ENCODE measurements at places on chromosomes 6 and 20. TPM values are rescaled to one million over a fixed set of nuclear protein-coding genes. Genes with fewer than 3 reads are reported as not detected.

DNA sequence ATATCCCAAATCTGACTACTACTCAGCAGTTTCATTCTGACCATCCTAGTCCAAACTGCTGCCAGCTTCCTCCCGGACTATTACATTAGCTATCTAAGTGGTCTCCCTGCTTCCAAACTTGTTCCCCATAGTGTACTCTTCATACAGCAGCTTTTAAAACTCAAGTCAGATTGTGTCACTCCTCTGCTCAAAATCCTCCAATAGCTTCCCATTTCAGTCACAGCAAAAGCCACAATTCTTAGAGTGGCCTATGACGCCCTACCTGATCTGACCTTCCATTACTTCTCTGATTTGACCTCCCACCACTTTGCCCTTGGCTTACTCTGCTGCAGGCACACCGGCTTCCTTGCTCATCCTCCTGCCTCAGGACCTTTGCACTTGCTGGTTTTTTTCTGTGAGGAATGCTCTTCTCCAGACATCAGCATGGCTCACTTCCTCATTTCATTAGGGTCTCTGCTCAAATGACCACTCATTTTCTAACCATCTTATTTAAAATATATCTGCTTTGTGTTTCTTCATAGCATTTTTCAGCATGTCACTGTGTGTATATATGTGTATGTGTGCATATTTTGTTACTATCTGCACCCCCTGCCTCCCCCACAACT lies 111.1 kb upstream of the DTNBP1 start:
- DNase-seq, result no peak

DNA sequence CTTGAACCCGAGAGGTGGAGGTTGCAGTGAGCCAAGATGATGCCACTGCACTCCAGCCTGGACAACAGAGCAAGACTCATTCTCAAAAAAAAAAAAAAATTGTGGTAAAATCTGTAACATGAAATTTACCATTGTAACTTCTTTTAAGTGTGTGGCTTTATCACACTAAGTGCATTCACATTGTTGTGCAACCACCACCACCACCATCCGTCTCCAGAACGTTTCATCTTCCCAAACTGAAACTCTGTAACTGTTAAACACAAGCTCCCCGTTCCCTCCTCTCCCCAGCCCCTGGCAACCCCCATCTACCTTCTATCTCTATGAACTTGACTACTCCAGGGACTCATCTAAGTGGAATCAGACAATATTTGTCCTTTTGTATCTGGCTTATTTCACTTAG lies 29.7 kb downstream of the PDRG1 start:
- DNase-seq, result no peak

- no peak for DNase-seq
Observed at GRCh38 chr6:161105408-161105807, 113.8 kb downstream of the MAP3K4 start.

GRCh38 chr6:100382031-100382430 lies 82.7 kb downstream of the SIM1 start:
- DNase-seq, result no peak

GRCh38 chr6:106495014-106495413 lies 134.3 kb downstream of the RTN4IP1 start:
- DNase-seq, result no peak

DNA sequence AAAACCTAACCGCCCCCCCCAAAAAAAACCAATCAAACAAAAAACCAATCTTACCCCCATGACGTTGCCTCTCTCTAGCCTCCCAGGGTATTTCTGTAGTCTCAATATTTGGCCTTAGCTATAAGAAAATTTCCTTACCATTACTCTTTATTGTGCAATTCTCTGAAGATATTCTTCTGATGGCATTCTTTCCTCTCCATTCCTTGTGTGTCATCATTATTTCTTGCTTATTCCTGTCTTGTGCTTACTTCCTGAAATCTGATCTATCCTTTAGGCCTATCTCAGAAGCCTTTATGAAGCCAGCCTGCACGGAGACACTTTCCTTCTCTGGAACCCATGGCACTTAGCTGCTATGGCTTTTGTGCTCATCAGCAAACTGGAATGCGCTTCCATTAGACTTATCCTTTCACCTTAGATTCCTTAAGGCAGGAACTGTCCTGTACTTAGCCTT lies 65.9 kb upstream of the DDR1 start:
- no peak for DNase-seq

GRCh38 chr6:103042336-103042735 lies 1648.8 kb downstream of the GRIK2 start:
- DNase-seq, result no peak

DNA sequence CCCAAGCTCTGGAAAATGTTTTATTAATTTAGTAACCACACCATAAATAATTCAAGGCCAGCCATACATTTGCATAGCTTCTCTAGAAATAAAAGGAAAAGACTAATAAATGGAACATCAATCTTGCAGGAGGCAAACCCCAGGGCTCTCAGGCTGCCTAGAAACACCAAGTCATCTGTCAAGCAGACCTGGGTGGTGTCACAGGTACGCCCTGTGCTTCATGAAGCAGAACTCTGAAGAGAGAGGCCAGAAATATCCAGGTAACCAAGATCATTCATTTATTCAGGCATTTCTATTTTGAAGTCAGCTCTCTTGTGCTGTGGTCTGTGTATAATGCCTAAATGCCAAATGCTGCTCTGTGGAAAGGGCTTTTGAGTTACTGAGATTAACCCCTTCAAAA lies 45.3 kb upstream of the ARMH2 start:
- no peak for DNase-seq

DNA sequence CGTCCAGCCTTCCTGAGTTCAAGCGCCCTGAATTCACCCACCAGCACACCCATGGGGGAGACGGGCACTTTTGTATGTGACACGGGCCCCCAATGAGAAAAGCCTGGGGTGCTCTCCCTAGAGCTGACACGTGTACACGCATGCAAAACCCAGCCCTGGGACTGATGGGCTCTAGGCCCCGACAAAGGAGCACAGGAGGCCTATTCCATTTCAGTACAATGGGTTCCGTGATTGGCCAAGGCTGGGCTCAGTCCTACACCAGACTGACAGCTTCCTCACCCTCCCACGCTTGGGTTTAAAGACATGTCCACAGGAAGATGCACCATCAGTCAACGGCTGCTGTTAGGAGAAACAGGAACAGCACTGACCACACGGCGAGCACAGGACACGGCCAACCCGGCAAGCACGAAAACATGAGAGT lies 8.8 kb downstream of the ZBTB46 start:
- DNase-seq, result no peak

DNA sequence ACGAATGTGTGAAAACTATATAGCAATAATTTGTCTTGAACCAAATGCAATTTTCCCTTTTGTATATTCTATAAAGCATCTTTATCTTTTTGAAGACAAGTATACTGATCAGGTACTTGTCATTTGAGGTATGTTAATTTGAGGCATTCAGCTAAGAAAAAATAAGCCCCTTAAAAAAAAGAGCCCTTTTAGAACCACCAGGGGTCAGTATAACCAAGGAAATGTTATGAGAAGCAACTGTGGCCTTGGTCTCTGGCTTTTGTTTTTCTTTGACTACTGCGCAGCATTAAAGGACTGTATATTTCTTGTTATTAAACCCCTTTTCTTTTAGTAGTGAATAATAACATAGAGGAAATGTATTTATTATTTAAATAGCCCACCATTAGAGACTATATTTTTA lies 43.1 kb downstream of the CD109 start:
- DNase-seq, result no peak

GRCh38 chr6:93848031-93848742 lies 428.8 kb upstream of the EPHA7 start:
- DNase-seq, result no peak

DNA sequence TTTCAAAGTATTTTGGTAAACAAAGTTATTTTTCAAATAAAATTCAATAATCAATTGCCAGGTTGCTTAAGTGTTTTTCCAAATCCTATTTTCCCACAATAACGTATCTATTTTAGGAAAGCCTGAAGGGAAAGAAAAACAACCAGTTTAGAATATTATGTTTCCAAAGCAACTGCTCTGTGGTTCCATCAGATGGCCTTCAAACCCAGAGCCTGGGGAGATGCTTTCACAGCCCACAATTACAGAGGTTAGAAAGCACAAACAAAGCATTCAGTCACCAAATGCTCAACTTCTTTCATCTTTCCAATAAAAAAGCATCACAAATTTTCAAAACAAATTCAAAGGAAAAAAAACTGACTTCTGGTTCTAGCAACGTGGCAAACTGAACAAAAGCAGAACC lies 66.0 kb downstream of the ELOVL5 start:
- no peak for DNase-seq

VSX1 gene
- total RNA-seq, result 0.83 TPM

SNHG17 gene
- total RNA-seq, result 19.4 TPM

ABCF1 gene
- total RNA-seq, result 60.8 TPM

TMEM242 gene
- 8.7 TPM for total RNA-seq

MYLK4 gene
- 0.42 TPM for total RNA-seq
